Occipital lobe (tissue), 3 donors: ENCODE measurements at places on chromosomes 2 and 18. TPM values are rescaled to one million over a fixed set of nuclear protein-coding genes. Genes with fewer than 3 reads are reported as not detected.

TCF23 gene
- total RNA-seq, result not detected

COL5A2 gene
- total RNA-seq, result 18.9 TPM

ACVR1C gene
- total RNA-seq, result 20.7 TPM

ASAP2 gene
- 31.0 TPM for total RNA-seq

RAPGEF4 gene
- 23.4 TPM for total RNA-seq

NTSR2 gene
- 0.31 TPM for total RNA-seq

ZNF2 gene
- 11.1 TPM for total RNA-seq

G6PC2 gene
- not detected for total RNA-seq

CAPG gene
- 11.1 TPM for total RNA-seq

KIF5C gene
- total RNA-seq, result 379 TPM

SLC35G4 gene
- not detected for total RNA-seq

PTPN2 gene
- 94.7 TPM for total RNA-seq

UGT1A8 gene
- total RNA-seq, result not detected

COL4A3 gene
- total RNA-seq, result 0.16 TPM

RRM2 gene
- 4.8 TPM for total RNA-seq

SYT4 gene
- 499 TPM for total RNA-seq

CAVIN2 gene
- 6.6 TPM for total RNA-seq

ACTG2 gene
- 0.62 TPM for total RNA-seq

YES1 gene
- 41.6 TPM for total RNA-seq

ESPNL gene
- total RNA-seq, result 0.16 TPM

RAB27B gene
- 35.1 TPM for total RNA-seq

TSPYL6 gene
- 0.31 TPM for total RNA-seq

BCL11A gene
- 128 TPM for total RNA-seq

PLGLB2 gene
- total RNA-seq, result 2.0 TPM

TUBA4B gene
- total RNA-seq, result not detected
